Activated CD4-positive, alpha-beta T cell treated with anti-CD3 and anti-CD28 coated beads for 48 hours (primary cell): ENCODE measurements at places on chromosomes 3 and 15.

DNA sequence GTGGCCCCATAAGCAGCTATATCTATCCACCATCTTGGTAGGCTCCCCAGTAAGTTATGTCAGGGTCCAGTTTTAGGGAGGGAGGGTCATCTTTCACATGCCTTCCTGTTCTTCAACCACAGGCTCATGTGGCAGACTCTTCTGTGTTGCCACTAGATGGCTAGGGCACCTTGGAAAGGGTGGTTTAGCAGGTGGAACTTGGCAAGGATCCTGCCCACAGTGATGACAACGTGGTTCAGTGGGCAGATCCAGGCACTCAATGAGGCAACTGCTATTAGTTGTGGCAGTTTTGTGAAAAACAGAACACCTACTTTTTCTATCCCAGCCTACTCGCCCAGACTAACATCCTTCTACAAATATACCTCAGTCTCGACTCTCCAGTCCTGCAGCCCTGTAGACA lies 7.2 kb upstream of the RBP1 start:
- no peak for DNase-seq

DNA sequence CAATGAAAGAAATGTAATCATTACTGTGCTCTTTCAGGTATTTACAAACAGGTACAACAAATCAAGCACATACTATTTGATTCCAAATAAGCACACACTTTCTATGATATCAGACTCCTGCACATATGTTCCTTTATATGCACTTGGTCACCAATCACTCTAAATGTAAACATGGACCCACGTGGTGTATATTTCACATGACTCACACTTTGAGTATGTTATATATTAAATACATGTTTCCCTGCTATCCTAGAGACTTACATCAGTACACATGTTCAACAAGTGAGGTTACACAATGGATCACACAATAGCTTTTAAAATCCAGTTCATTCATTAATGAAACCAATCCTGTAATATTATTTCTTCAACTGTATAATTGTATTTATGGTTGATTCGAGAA lies 683.5 kb downstream of the NR2F2 start:
- DNase-seq = no peak

GRCh38 chr3:58555203-58555602 lies 18.2 kb upstream of the ACOX2 start:
- no peak for DNase-seq

DNA sequence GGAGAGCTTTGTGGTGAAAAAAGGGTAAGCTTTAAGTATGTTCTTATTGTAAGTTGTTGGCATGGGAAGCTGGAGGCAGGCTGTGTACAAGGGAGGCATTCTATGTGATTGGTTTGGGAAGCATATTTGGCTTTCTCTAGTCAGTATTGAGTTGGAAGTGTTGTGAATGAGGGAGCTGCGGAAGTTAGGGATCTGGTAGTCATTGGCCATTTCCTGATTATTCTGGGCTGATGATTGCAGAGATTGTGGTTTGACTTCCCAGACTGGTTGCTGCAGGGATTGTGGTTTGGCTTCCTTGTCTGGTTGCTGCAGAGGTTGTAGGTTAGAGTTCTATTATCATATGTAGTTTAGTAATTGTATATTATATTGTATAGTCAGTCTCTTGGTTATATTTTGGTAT lies 21.0 kb downstream of the STXBP5L start:
- no peak for DNase-seq

- no peak for DNase-seq
Observed at GRCh38 chr3:112982710-112983109, 7.8 kb upstream of the CD200R1 start.

DNA sequence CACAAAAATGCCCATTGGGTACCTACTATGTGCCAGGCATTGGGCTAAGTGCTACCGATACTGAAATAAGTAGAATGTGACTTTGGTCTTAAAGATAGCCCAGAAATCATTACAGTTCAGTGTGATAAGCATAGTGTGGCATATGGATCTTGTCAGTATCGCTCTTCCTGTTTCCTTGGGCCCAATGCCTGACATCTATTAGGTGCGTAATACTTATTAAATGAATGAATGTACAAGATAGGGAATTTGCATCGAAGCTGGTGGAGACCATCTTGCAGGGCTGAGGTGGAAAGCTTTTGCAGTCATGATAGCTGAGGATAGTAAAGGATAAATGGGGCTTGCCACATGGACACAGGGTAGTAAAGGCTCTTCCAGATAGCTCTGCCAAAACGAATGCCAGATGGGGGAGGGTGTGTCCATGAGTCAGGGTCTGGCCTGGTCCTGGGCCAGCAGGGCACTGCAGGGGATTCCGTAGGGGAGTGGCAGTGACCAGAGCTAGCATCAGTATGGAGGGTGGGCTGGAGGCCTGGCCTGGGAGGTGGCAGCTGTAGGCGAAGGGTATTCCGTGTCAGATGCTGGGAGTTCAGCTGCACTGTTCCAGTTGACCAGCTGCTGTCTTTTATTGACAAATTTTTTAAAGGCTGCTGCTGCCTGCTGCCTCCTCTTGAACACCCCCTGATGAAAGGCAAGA lies 23.5 kb downstream of the TSEN2 start:
- no peak for DNase-seq
